T-helper 17 cell (primary cell): ENCODE measurements at places on chromosomes 6 and 20. TPM values are rescaled to one million over a fixed set of nuclear protein-coding genes. Genes with fewer than 3 reads are reported as not detected.

The NOL4L gene
- 60.9 TPM for total RNA-seq

The ESR1 gene
- total RNA-seq = 2.4 TPM

The SIRPA gene
- total RNA-seq = 0.86 TPM

The CRYBG1 gene
- 62.4 TPM for total RNA-seq

DNA sequence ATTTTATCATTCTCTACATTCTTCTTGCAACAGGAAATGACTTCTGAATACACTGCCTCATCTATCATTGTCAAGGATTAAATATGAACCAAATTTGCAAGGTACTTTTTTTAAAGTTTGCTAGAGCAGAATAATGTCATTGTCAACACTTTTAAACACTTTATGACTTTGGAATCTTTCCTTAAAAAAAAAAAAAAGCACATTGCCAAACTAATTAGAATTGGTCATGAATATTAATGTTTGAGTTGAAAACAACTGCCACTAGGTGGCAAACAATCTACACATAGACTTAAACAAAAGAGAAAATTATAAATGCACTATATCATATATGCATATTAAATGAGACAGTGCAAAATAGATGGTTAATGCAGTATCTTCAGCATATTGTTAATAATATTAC is 32.5 kb upstream of the TMEM244 start:
- H3K4me1 ChIP-seq = peaks cover 5% of the 10 kb centered on the region
- peaks cover 6% of the 10 kb centered on the region for H3K27me3 ChIP-seq
- no peaks in the 10 kb centered on the region for H3K36me3 ChIP-seq

GRCh38 chr20:15742087-15742486 is 831.2 kb downstream of the KIF16B start:
- no peaks in the 10 kb centered on the region for H3K36me3 ChIP-seq
- H3K4me3 ChIP-seq = no peak overlapping the region
- no peak overlapping the region for H3K27ac ChIP-seq
- H3K27me3 ChIP-seq = no peaks in the 10 kb centered on the region

DNA sequence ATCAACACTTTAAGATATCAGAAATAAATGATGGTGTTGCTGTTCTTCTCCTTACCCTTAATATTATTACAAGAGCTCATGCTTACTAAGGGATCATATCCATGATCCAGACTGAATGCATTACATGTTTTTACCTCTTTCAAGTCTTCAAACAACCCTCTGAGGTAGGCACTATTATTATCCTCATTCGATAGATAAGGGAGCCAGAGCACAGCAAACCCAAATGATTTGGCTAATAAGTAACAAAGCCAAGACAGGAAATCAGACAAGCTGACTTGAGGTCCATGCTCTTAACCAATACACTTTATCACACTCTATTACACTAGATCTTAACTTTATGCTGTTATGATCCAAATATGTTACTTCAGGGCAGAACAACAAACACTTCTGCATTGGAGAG is 145.9 kb downstream of the RALGAPA2 start:
- no peaks in the 10 kb centered on the region for H3K27me3 ChIP-seq
- peaks cover 6% of the 10 kb centered on the region for H3K4me1 ChIP-seq
- no peak for DNase-seq
- H3K27ac ChIP-seq = no peak overlapping the region
